ENCODE measurements at places on chromosomes 11 and 22. TPM values are rescaled to one million over a fixed set of nuclear protein-coding genes. Genes with fewer than 3 reads are reported as not detected.
A peak's percentile ranks its signal among the peaks of the same experiment; 100 is the strongest.

ARHGEF17 gene
- total RNA-seq = 7.4 TPM

GRCh38 chr11:59112494-59112893 is 5.5 kb downstream of the FAM111B start:
- no peak for DNase-seq

DNA sequence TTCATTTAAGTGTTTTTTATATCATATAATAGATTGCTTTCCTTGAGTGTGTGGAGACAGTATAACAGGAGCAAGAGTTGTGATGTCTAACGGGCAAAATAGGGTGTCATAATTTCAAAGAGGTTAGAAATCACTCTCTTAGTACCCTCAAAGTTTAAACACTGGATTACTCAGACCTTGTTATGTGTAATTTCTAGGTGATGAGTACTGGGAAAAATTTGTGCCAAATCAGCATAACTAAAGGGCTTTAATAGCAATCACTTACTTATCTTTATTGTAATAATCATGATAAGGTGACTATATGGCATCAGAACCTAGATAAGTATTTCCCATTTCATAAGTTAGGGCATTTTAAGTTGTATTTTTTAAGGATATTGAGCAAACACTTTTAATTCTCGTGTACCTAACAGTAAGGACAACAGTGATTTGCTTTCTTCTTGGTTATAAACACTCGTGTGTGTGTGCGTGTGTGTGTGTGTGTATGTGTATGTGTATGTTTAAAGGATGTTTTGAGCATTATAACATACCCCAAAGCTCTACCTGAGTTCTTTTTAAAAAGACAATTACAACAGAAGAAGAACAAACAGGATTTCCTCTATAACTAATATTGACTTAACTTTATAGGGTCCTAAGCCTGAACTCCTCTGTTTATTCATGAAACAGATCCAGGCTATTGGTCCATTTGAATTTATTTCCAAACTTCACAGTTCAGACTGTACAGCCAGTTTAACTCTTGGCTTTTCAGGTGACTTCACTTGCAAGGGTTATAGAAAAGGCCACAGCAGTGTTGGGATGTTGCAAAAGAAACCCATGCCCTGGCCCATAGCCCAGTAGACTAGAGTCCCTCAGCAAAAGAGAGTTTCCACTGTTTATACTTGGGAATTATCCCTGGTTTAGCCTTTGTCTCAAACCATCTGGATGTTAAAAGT is 23.7 kb upstream of the PDE3B start:
- no peak for DNase-seq

DNA sequence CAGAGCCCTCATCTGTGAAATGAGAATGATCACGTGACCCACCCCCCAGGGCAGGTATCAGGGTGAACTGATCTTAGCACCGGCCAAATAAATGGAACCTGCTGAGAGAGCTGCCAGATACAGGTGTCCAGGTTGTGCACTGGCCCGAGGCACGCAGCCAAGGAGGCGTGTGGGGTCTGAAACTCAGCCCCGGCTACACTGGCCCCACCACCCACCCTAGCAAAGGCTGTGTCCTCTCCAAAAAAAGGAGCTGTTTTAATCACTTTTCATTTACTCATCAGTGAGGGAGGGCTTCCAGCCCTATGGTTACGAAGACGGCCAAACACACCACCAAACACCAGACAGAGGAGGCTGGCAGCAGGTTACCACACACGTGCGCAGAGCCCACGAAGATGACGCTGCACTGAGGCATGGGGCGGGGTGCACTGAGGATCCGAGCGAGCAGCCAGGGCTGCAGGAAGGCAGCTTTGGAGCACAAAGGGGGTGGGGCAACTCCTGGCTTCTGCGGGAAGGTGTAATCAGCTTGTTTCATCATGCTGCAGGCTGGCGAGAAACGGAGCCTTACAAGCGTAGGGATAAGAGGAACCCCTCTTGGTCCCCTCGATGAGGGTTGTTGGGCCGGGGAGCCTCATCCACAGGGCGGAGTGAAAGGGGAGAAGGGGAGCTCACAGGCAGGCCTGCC is 19.5 kb upstream of the SLC22A12 start:
- DNase-seq = peak; percentile 18

- DNase-seq = no peak
These were observed 612 bp downstream of the ASPHD2 start for GRCh38 chr22:26429458-26430286.

DNA sequence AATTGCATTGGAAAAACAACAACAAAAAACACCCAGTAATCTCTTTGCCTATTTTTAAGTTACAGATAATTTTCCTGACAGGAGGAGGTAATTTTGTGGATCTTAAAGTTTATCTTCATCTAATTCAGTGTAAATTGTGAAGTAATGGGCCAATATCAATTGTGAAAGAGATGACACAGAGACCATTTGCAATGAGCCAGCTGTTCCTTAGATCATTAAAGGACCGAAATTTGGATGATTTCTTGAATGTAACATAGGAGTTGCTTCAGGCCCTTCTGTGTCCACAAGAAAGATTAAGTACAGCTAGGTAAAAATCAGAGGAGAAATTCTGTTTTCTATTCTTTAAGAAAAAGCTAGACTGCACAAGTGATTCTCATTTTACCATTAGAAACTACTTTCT is 718.5 kb upstream of the ANO3 start:
- no peak for DNase-seq

- DNase-seq = no peak
These were observed 6.7 kb upstream of the OOSP4A start for GRCh38 chr11:59957094-59957493.

- no peak for DNase-seq
These were observed 62.7 kb downstream of the TSPAN18 start for GRCh38 chr11:44789496-44789895.

MUC2 gene
- total RNA-seq = not detected

GRCh38 chr11:3934658-3935057 is 79.2 kb downstream of the STIM1 start:
- no peak for DNase-seq

DNA sequence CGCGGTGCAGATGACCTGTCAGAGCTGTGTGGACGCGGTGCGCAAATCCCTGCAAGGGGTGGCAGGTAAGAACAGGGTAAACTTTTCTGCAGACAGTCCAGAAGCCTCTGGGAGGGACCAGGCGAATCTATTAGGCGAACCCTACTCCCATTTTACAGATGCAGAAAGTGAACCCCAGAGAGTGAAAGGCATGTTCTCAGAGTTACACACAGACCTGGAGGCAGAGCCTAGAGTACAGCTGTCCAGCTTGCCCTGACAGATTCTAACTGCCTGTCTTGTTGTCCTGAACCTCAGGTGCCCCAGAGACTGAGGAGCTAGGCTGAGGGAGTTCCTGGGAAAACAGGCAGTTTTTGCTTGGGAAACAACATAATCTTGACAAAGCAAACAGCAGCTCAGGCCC is 665 bp downstream of the CCS start:
- no peak for DNase-seq

GRCh38 chr22:41893591-41894375 is 21.1 kb downstream of the SHISA8 start:
- DNase-seq = no peak

Measured in H9 (cell line).